Sigmoid colon (tissue), 7 donors: ENCODE measurements at places on chromosomes 6 and 20. TPM values are rescaled to one million over a fixed set of nuclear protein-coding genes. Genes with fewer than 3 reads are reported as not detected.

DEFB124 gene
- not detected for total RNA-seq

PI16 gene
- total RNA-seq, result 14.0 TPM

HDAC2 gene
- 57.6 TPM for total RNA-seq

- no peak for DNase-seq
Measured at GRCh38 chr20:41138475-41139226, 1.3 kb downstream of the PLCG1 start.

EXOC2 gene
- total RNA-seq, result 23.2 TPM

- no peak for DNase-seq
Measured at GRCh38 chr6:139659196-139659595, 284.7 kb upstream of the CITED2 start.

DNA sequence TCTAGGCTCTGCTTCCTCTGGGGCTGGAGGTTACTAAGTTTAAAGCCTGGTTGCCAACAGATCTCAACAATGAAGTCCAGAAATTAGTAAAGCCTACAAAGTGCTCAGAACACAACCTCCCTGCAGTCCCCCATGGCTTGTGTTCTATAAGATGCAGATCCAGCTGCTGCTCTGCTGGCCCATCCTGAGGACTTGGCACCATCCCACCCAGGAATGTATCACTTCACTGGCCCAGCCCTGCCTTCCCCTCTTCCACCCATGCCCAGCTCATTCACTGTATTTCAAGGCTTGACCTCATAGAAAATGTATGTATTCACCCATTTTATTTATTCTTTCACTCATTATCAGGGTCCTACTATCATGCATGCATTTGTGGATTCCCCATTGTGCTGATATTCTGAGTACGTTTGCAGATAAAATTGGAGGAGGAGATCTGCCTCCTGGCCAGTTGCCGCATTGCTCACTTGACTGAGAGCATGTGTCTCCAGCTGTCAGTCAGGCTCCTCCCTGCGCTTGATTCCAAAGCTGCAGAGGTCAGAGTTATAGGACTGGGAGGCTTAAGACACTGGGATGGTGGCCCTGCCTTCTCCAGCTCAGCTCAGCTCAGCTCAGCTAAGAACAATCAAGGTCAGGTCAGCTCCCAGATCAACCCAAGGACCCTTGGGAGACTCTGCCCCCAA is 104.8 kb downstream of the MAFB start:
- no peak for DNase-seq

DNA sequence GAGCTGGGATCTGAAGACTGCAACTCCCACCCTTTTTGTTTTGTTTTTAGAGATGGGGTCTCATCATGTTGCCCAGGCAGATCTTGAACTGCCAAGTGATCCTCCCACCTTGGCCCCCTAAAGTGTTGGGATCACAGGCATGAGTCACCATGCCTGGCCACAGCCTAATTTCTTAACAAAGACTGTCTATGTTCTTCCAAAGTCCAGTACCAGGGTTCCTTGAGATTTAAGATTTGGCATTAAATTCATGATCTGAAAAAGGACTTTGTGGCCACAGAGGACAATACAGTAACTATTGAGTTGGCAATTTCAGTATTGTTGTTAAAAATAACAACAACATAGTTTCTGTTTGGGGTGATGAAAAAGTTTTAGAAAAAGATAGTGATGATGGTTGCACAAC is 28.7 kb upstream of the BEND3 start:
- DNase-seq, result no peak

GRCh38 chr6:38322138-38322537 is 317.6 kb downstream of the BTBD9 start:
- DNase-seq, result no peak

DNA sequence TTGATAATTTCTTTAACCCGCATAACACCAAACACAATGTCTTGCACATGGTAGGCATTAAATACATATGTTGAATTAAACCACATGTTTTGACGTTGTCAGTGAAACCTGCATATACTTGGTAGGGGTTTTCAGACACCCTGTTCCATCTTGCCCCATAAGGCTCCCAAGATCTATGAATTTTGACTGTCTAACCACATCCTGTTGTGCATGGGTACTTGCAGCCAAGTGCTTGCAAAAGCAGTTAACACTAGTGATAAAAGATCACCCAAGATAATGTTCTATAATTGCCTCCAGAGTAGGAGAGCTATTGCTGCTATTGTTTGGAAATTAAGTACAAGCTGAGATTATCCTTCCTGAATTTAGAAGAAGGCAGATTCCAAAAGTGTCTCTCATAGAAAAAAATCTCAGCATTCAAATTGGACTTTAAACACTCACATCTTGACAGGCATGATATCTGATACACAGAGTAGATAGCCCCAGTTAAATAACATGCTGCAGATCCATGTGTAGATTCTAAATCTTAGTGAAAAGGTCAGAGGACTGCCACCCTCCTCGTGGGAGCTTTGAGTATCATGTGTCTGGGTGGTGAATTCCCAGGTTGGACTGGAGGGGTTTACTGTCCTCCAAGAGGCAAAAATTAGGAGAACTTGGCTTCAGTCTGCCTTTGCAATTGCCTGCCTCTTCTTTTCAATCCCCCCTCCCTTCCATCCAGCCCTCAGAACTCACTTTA is 25.8 kb upstream of the CCN6 start:
- no peak for DNase-seq
